ENCODE measurements at places on chromosomes 2 and 18.

DNA sequence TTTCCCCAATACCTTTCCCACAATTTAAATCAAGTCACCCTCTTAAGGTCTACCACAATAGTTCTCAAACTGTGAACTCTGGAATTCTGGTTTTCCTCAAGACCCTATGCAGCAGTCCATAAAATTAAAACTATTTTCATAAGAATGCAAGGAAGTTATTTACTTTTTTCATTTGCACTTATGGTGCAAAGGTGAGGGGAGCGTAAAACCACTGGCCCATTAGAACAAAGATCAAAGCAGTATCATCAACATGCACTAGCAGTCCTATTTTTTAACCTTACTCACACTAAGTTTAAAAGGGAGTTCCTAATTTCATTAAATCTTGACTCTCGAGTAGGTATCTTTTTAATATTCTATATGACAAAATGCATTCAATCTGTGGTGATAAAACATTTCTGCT lies 85.3 kb downstream of the MEMO1 start:
- DNase-seq = no peak

GRCh38 chr2:11995456-11995855 lies 249.0 kb downstream of the LPIN1 start:
- DNase-seq = no peak

DNA sequence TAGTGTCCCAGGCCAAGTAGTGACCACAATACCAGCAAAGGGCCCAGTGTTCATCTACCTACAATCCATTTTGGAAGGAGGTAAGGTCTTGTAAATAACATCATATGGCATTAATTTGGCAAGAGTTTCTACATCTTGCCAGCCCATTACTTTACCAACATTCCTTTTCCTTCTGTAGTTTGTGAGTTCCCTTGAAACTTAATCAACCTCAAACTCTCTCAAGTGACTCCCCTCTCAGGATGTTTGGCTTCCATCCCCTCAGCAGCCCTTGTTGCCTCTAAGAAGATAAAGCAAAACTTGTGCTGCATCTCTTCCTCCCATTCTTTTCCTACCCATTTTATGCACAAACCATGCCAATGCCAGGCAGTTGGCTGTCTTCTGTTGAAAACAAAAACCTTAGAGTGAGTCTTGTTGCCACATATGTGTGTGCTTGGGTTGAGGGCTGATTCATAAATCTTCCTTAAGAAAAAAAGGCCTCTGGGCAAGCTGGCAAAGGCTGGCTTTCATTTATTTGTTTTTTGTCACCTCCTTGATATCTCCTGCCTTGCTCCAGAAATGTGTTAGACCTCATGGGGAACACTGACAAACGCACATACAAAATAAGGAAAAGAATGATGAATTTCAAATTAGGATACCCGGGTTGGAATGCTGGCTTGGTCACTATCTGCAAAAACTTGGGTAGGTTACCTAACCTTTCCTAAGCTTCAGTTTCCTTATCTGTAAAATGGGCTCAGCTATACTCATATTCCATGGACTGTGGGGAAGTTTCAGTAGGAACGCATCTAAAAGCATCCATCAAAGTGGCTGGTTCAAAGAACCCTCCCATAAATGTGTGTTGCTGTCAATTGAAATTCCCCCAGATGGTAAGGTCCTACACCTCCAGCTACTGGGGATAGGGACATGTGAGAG lies 29.4 kb upstream of the ST3GAL5 start:
- no peak for DNase-seq

DNA sequence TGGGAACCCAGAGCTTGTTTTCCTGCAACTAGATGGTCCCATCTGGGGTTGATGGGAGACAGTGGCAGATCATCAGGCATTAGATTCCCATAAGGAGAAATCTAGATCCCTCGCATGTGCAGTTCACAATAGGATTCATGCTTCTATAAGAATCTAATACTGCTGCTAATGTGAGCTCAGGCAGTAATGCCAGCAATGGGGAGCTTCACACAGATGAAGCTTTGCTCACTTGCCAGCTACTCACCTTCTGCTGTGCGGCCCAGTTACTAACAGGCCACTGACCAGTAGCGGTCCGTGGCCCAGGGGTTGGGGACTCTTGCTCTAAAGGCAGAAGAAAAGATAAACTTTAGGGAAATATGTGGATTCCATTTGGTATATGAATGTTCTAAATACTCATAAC lies 192.9 kb downstream of the AFF3 start:
- no peak for DNase-seq

All from activated CD4-positive, alpha-beta T cell treated with anti-CD3 and anti-CD28 coated beads for 48 hours (primary cell).